Stimulated activated CD8-positive, alpha-beta memory T cell treated with anti-CD3 and anti-CD28 coated beads, Interleukin-7, amount 100 ng/mL, for 48 hours (primary cell): ENCODE measurements at places on chromosomes 7 and 10.

GRCh38 chr10:121418126-121418777, 180.0 kb downstream of the FGFR2 start:
- no peak for DNase-seq

DNA sequence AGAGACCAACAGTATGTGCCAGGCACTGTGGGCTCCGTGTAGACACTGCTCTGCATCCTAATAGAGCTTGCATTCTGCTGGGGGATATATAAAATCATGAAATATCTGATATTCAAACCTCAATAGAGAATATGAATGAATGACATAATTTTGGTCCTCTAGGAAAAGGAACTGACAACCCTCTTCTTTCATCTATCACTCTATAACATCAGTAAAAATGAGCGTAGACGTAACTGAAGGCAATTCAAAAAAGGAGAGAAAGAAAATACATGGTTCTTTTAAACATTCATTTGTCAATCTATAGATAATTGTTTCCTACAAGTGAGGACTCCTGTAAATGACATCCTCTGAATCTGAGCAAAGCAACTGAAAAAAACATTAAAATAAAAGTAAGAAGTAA, 607.4 kb upstream of the LRRN3 start:
- DNase-seq = no peak

DNA sequence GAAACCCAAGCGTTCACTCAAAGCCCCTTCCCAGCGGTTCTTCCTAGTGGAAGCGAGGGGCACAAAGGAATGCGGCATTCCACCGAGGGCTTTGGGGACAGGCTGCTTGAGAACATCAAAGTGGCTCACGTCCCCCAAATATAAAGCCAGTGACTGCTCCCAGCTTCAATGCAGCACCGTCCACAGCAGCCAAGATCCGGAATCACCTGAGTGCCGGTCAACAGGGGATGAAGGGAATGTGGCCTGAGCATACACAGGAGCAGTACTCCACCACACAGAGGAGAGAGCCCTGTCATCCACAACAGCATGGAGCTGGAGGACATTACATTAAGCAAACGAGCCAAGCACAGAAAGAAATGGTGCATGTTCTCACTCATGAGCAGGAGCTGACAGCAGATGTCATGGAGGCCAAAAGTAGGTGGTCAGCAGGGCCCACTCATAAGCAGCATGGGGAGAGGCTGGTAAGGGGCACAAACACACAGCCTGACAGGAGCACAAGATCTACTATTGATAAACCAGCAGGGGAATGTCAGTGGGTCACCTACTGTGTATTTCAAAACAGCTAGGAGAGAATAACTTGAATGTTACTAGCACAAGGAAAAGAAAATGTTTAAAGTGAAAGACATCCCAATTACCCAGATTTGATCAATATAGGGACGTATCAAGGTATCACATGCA, 79.5 kb downstream of the DIP2C start:
- DNase-seq = no peak

GRCh38 chr10:104415526-104416165, 62.0 kb downstream of the CFAP58 start:
- DNase-seq = no peak

DNA sequence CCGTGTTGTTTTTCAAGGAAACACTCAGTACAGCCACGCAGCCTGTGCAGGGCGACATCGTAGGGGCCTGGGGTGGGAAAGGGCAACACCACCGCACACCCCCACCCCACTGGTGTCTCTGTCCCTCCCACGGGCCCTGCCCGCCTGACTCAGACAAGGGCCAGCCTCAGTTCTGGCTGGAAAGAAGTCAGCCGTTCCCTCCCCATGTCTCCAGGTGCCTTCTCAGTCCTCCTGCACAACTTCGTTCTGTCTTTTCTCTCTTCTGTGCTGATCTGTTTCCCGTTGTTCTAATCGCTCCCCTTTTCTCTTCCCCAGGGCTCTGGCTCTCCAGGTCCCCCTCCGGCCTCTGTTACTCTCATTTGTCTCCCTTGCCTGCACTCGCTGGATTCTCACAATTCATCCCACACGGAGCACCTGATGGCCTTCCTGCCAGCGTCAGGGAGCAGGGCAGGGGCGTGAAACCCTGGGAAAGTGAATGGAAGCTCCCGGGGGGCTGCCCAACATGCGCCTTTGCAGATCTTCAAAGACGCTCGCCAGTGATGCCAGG, 97.7 kb downstream of the WDR37 start:
- DNase-seq = no peak

DNA sequence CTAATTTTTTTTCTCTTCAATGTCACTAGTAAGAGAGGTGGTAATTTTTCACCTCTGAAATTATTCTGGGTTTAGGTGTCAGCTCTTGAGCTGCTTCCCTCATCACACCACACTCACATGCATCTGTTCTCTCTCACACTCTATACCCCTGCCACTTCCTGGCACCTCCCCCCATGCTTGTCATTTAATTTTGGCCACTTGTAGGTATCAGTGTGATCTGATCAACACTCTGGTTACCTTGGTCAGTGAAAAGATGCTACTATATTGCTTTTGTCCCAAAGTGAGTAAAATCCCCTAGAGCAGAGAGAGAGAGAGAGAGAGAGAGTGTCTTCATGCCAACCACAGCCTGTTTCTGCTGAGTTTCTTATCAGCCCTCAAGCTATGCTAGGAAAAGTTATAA, 42.5 kb downstream of the STK17A start:
- no peak for DNase-seq

DNA sequence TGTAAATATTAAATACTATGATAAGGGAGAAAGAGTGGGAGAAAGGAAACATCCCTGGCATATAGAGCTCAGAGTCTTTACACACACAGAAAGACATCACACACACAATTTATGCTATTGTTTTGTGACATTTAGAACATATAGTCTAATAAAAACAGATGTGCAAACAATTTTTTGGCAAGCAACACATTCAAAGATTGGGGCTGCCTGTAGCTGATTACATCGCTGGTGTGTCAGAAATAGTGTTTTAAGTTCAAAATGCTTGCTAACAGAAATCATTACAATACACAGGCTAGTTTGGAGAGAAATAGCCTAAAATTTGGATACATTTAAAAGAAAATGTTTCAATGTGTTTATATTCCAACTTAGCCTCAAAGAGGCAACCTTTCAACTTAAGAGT, 256.7 kb upstream of the NPVF start:
- DNase-seq = no peak

DNA sequence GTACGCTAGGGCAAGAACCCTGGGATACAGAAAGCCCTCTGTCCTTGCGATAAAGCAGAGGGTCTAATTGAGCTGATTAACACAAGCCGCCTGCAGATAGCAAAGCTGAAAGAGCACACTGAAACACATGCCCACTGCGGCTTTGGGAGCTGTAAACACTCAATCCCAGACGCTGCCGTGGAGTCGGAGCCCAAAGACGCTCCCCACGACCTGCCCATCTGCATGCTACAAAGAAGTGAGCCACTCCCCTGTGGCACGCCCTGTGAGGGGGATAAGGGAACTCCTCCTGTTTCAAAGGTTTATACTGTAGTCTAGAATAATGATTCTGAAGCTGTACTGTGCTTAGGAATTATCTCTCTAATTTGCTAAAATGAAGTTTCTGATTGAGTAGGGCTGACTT, 985.6 kb upstream of the GHITM start:
- DNase-seq = no peak

- no peak for DNase-seq
Observed at GRCh38 chr10:110641256-110641655, 2.9 kb upstream of the RBM20 start.

DNA sequence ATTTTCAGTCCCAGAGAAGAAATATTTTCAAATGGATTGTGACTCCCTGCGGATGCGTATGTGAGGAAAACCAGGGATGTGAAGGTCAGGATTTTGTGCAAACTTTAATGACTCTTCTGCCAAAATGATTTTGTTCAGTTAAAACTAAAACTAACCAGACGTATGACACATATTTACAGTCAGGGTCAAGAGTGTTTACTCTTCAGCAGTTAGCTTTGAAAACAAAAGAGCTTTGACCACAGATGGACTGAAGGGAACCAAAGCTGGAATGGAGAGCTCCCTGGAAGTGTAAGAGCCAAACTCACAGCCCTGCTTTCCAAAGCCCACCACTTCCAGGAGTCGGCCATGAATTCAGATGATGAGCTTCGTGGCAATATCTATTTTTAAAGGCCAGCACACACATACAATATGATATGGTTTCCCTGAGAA, 15.5 kb downstream of the SVIL start:
- DNase-seq = no peak

GRCh38 chr7:155407799-155408198, 50.1 kb upstream of the EN2 start:
- DNase-seq = no peak

- no peak for DNase-seq
Observed at GRCh38 chr7:32206987-32207386, 136.8 kb upstream of the PDE1C start.

GRCh38 chr7:99499371-99499720, 735 bp downstream of the ZNF394 start:
- no peak for DNase-seq

DNA sequence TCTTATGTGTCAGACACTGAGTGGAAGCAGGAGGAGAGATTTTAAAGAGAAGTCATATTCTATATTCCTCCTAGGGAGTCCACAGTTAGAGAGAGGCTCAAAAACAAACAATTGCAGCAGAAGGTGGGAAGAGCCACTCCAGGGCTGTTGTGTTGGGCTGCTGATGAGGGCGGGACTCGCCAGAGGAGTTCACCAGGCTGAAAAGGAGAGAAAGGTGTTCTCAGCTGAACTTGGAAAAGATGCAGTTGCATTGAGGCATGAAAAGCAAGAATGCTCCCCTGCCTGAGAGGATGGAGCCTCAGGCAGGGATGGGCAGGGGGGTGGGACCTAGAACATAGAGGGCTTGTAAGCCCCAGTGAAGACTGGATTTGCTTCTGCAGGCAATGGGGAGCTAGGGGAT, 324.2 kb downstream of the CXCL12 start:
- DNase-seq = no peak

- no peak for DNase-seq
Observed at GRCh38 chr10:122468926-122469781, 7.8 kb downstream of the HTRA1 start.

DNA sequence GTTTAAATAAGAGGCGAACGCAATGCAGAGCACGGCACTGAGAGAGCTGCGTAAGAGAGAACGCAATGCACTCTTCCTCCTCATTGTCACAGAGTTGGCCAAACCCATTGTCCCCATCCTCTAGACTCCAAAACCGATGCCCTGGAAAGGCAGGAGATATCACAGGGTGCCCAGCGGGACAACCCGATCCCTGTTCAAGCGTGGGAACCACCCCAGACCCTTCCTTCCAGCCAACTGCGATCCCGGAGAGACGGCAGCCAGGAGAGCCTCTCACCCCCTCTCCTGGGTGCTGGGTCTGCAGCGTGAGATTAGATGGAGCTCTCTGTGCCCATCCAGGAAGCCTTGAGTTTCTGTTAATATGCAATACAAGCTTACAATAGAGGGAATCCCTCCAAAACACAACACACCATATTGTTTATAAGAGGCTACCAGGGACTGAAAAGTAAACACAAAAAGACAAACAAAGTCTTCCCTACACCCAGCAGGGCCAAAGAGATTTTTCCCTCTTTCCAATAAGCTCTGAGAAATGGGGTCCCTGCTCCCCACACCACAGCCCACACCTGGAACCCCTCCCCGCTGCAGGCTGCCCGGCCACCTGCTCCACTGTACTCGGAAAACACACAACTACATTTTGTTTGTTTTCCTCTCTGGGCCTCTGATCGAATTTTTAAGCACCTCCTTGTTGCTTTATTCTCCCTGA, 187.6 kb downstream of the ADARB2 start:
- no peak for DNase-seq

- DNase-seq = no peak
Observed at GRCh38 chr7:35019801-35020200, 17.5 kb downstream of the DPY19L1 start.

DNA sequence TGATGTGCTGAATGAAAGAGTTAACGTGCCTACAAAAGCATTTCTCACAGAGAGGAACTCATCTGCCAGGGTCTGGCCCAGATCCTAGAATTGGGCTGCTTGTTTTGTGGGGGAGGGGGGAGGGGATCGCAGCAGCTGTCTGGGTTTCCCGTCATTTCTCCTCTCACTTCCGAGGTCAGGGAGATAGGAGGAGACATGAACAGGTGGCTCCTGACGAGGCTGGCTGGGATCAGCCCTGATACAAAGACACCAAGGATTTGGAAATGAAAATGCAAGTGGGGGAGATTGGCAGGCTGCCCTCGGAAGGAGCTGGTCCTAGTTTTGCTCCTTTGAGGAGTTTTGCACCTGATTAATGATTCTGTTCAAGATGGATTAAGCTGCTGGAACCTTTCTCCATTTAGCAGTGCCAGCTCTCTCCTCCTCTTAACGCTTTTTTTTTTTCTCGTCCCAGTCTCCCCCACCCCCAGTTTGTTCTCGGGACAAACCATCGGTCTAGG, 86.8 kb upstream of the KMT2C start:
- no peak for DNase-seq

- no peak for DNase-seq
Observed at GRCh38 chr10:84398696-84399095, 70.3 kb downstream of the CCSER2 start.

- no peak for DNase-seq
Observed at GRCh38 chr10:62437696-62438095, 63.5 kb downstream of the ZNF365 start.

DNA sequence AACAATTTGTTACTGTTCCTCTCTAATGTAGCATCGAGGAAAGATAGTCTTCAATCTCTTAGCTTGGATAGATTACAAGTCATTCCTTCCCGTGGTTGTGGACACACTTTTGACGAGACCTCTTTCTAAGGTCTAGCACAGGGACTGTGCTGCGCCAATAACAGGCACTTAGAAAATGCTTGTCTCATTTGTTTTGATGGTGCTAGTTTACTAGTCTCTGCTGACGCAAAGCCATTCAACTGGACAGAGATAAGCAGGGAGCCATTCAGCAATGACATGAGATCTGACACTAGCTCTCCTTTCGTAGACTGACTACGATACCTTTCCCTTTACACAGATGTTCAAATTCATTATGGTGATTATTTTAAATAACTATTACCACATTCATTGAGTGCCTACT, 6.4 kb upstream of the JAZF1 start:
- no peak for DNase-seq

DNA sequence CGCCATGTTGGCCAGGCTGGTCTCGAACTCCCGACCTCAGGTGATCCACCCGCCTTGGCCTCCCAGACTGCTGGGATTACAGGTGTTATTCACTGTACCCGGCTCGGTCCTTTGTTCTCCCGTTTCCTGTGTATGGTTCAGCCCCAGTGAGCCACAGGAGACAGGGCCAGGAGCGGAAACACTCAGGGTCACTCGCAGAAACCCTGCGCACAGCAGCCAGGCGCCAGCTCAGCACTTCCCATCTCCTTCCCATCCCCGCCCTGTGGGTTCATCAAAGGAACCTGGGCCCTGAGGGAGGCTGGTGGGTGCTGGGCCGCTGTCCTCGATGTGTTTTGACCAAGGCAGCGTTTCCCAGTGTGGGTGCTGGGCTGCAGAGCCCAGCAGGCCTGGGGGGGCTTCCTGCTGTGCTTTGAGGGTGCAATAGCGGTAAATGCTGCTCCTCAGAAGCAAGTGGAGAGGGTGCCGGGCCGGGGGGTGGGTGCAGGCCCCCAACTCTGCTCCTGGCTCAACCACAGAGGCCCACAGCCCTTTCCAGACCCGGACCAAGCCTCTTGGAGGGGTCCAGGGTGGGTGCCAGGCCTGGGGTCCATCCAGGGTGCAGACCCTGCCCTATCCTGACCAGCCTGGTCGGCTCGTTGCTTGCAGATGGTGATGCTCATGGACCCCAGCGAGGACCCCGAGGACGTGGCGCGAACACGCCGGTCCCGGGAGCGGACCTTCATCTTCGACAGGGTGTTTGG, 15.3 kb upstream of the CHST12 start:
- DNase-seq = no peak
